T-helper 1 cell (primary cell): ENCODE measurements at places on chromosomes 7 and 10.
A peak's percentile ranks its signal among the peaks of the same experiment; 100 is the strongest.

DNA sequence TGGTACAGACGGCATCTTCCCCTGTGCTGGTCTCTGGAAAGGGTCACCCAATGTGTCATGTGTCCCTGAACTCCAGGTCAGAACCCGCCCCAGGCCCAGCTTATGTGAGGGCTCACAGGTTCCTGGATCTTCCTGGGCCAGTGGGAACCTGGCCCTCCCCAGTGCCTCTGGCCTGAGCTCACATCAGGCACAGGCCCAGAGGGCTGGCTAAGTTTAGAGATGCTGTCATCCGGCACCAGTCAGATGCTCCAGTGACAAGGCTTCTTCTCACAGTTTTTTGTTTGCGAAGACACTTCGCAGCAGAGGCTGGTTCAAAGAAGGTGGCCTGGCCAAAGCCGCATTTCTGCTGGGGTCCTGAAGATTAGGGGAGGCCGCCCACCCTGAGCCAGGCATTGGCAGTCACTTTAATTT lies 11.8 kb downstream of the CAMK2B start:
- DNase-seq = no peak

GRCh38 chr7:40156988-40157387 lies 22.2 kb downstream of the SUGCT start:
- DNase-seq = no peak

GRCh38 chr7:37853468-37853867 lies 5.1 kb downstream of the NME8 start:
- no peak for DNase-seq

GRCh38 chr10:52631146-52631545 lies 141.4 kb downstream of the MBL2 start:
- no peak for DNase-seq

- no peak for DNase-seq
These were observed 415.0 kb downstream of the SFMBT2 start for GRCh38 chr10:6995831-6996230.

- no peak for DNase-seq
These were observed 15.1 kb downstream of the CAMK2B start for GRCh38 chr7:44310221-44310848.

GRCh38 chr7:21777921-21778320 lies 167.8 kb downstream of the CDCA7L start:
- no peak for DNase-seq

- DNase-seq = no peak
These were observed 116.8 kb downstream of the HIPK2 start for GRCh38 chr7:139661043-139661440.

DNA sequence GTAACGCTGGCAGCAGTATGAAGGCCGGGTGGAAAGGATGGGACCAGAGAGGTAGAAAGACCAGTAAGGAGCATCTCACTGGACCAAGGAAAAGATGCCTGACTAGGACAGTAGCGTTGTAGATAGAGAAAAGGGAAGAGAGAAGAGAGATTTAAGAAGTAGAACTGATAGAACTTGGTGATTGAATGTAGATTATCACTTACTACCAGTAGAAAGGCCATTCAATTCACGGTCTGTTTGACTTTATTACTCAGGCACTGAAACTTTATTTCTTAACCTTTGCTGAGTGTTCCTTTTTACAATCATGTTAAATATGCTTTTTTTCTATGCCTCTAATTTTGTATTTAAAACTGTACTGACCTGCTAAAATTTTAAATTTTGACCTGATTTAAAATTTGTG lies 12.2 kb downstream of the MCU start:
- DNase-seq = no peak

DNA sequence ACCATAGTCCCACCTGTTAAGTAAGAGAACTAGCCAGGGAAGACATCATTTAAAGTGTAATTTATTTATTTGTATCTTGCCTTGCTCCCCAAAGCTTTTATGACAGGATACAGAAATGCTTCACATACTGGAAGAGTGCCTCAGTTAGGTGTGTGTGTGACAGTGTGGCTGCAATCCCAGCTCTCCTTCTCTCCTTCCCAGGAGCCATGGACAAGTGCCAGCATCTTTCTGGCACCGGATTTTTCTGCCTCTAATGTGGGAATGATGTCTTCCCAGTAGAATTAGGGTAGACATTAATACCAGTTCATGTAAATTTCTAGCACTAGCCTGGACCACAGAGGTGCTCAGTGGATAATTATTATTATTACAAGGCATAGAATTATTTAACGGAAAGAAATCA lies 30.3 kb upstream of the ATXN7L1 start:
- no peak for DNase-seq

- no peak for DNase-seq
These were observed 10.7 kb downstream of the RHEB start for GRCh38 chr7:151508991-151509390.

DNA sequence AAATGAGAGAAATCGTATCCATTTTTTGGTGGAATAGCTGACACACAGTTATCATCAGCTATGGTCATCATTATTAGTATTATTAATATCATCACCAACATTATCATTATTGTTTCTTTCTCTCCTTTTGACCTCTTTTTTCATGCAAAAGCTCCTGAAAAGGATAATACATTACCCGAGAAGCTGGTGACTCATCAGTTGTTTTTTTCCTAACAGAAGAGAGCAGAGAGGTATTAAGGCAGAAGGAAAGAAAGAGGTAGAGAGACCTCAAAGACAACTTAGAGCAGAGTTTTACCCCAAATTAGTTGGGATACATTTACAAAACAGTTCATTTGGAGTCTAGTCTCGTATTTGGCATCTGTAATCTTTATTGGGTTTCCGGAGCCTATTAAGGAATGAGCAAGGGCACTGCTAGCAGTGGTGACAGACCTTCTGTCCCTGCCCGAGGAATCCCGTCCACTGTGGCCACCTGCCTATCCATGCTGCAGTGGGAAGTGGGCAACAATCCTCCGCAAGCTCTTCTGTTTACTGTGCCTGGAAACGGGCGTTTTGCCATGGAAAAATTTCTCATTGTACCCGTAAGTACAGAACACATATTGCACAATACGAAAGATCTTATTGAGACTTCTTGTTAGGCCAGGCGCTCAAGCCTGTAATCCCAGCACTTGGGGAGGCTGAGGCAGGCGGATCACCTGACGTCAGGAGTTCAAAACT lies 170.0 kb upstream of the MKLN1 start:
- DNase-seq = no peak

DNA sequence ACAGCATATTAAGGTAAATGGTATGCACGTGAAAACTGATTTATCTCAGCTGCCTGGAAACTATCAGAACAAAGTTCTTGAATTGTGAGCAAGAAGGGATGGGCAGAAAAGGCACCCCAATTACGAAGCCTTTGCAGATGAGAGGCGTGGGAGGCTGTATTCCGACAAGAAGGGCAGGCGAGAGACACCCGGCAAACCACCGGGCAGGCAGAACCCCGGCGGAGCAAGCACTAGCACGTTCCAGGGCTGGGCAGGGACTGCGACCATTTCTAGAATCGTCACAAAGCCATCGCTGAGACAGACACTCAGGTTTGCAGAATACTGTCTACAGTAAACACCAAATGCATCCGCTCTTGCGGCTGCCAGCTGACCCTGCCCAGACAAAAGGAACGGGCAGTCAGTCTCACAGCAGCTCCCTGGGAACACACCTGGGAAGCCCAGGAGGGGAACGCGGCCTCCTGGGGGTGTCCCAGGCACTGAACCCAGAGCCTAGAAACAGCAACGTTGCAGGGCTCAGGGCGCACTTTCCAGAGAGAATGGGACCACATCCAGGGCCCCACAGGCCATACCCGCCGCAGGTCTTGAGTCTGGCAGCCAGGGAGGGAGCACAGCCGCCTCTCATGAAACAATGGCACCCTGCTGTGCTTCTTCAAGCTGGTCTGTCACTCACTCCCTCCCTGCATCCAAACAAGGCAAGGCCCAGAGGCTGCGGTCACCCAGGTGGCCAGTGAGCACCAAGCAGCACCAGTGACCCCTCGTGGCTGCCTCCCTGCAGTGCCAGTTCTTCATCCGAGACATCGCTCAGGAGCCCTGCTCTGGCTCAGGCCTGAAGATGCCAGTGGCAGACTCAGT lies 261.9 kb downstream of the PTPRN2 start:
- DNase-seq = no peak

- no peak for DNase-seq
These were observed 10.2 kb upstream of the AGR2 start for GRCh38 chr7:16815001-16815400.

DNA sequence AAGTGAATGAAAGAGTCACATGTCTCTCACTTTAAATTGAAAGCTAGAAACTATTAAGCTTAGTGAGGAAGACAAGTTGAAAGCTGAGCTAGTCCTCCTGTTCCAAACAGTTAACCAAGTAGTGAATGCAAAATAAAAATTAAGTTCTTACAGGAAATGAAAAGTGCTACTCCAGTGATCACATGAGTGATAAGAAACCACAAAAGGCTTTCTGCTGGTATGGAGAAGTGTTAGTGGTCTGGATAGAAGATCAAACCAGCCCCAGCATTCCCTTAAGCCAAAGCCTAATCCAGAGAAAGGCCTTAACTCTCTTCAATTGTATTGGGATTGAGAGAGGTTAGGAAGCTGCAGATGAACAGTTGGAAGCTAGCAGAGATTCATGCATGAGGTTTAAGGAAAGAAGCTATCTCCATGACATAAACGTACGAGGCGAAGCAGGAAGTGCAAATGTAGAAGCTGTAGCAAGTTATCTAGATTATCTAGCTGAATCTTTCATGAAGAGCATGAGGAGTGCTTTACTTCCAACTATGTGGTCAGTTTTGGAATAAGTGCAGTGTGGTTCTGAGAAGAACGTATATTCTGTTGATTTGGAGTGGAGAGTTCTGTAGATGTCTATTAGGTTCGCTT lies 261.6 kb downstream of the MDFIC start:
- DNase-seq = no peak

DNA sequence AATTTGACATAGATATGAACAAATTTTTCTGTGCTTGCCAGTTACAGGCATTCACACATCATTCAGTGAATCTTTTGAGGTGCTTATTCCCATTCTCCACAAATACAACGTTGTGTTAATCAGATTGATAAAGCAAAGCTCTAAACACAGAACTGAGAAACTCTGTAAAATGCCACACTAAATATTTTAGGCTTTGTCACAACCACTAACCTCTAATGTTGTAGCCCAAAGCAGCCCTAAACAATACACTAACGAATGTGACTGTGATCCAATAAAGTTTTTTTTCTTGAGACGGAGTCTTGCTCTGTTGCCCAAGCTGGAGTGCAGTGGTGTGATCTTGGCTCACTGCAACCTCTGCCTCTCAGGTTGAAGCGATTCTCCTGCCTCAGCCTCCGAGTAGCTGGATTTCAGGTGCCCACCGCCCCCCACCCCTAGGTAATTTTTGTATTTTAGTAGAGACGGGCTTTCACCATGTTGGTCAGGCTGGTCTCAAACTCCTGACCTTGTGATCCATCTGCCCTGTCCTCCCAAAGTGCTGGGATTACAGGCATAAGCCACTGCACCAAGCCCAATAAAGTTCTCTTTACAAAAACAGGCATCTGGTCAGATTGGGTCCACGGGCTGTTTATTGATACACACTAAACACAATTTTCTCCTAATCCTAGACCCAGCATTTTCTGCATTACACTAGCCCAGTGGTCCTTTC lies 6.9 kb downstream of the CYCS start:
- no peak for DNase-seq

- DNase-seq = no peak
These were observed 875.0 kb downstream of the CNTNAP2 start for GRCh38 chr7:146991596-146991995.

DNA sequence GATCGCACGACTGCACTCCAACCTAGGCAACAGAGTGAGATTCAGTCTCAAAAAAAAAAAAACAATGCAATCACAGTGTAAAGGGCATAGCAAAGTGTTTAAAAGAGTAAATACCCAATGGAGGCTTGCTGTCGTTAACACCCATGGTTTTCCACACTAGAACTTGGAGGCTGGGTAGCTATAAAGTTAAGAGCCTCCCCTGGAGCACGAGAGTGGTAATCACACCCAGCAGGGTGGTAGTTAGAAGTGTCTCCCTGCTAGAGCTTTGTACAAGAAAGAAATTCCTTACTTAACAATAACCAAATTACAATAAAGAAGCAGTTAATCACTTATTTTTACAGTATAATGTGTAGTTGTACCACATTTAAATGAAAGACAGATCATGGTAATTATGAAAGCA lies 1078.9 kb downstream of the NRG3 start:
- DNase-seq = no peak

- no peak for DNase-seq
These were observed 47.0 kb upstream of the FIGNL1 start for GRCh38 chr7:50497068-50497642.

DNA sequence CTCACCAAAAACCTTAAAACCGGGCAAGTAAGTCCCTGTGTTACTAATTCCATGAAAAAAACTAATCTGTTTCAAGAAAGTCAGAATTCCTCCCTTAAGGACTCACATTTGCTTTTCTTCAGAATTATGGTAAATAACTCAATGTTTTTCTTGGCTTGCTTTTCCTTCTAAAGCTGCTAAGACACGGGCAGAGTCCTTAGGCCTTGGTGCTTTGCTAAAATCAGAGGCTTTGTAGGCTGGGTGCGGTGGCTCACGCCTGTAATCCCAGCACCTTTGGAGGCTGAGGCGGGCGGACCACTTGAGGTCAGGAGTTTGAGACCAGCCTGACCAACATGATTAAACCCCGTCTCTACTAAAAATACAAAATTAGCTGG lies 32.0 kb downstream of the GNA12 start:
- DNase-seq = no peak

DNA sequence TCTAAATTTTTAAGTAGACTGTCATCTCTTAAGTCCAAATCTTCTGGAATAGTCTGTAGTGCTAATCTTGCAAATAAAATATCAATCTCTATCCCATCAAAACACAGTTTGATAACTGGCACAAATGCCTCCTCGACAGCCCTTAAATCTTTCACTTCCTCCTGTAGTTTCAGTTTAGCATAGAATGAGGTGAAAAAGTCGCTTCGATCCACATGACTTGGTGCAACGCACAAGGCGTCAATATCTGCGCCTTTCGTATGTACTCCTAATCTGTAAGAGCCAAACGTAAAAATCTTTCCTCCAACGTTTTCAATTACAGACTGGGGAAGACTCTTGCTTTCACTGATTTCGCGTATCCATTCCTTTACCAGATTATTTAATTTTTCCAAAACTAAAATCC lies 603 bp downstream of the PAPOLB start:
- DNase-seq = no peak

- no peak for DNase-seq
These were observed 43.0 kb upstream of the COL1A2 start for GRCh38 chr7:94351703-94352102.

GRCh38 chr10:73879296-73880173 lies 5.2 kb upstream of the CAMK2G start:
- DNase-seq = peak; percentile 90

GRCh38 chr10:22365644-22366434 lies 20.5 kb downstream of the SPAG6 start:
- DNase-seq = no peak

DNA sequence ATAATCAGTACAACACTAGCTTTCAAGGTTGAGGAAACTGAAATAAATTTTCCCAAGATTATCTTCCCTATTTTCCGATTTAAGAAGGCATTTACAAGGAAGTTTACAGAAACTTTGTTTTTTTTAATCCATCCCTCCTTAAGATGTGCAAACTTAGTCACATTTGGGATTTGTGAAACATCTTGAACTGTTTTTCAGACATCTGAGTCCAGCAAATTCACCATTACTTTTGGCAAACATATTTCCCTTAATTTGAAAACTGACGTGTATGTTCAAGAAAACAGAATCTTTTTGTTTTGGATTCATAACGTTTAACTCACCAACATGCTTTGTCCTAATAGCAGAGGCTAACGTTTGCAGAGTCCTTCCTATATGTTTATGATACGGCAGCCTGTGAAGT lies 19.5 kb downstream of the GLI3 start:
- DNase-seq = no peak

GRCh38 chr7:67550801-67551436 lies 554.3 kb downstream of the TYW1 start:
- DNase-seq = no peak

GRCh38 chr10:105195831-105196230 lies 554.7 kb downstream of the SORCS3 start:
- no peak for DNase-seq
